ENCODE measurements at places on chromosomes 7 and 10.

GRCh38 chr7:46613551-46613950, 692.5 kb upstream of the IGFBP3 start:
- H3K4me3 ChIP-seq: no peak overlapping the region
- no peaks in the 10 kb centered on the region for H3K4me1 ChIP-seq
- H3K27ac ChIP-seq: no peak overlapping the region
- no peaks in the 10 kb centered on the region for H3K36me3 ChIP-seq
- no peak for DNase-seq
- H3K27me3 ChIP-seq: no peaks in the 10 kb centered on the region

- no peaks in the 10 kb centered on the region for H3K27me3 ChIP-seq
- no peak for DNase-seq
- H3K4me1 ChIP-seq: no peaks in the 10 kb centered on the region
These were observed 61.7 kb upstream of the RAB11FIP2 start for GRCh38 chr10:118108194-118109026.

GRCh38 chr10:71161425-71161824, 50.9 kb upstream of the UNC5B start:
- no peaks in the 10 kb centered on the region for H3K27me3 ChIP-seq
- H3K36me3 ChIP-seq: no peaks in the 10 kb centered on the region
- H3K4me1 ChIP-seq: no peaks in the 10 kb centered on the region
- no peak overlapping the region for H3K4me3 ChIP-seq
- DNase-seq: peak; percentile 43
- H3K27ac ChIP-seq: no peak overlapping the region

DNA sequence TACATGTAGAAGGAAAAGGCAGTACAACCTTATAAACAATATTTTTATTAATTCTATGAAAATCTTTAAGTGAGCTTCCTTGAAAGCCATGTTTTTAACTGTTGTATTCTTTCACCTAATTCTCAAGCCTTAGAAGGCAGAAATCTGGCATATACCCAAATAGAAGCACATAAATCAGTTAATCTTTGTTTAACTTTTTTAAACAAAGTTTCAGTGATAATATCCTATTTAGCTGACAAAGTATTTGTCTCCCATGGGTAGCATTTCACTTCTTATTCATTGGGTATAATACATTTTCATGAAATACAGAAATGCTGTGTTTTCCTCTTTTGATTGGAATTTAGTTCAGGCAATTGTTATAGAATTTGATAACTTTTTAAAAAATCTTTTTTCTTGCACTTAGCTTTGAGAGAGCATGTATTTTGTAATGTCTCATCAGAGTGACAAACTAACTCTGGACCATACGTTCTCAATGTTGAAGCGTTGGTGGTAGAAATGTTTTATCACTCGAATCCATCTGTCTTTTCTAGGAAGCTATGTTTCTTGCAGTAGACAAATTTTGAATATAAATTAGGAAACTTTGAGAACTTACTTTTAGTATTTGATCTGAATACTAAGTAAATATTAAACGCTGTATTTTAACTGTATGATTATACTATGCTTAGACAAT, 78.1 kb downstream of the CREM start:
- H3K27me3 ChIP-seq: no peaks in the 10 kb centered on the region
- no peaks in the 10 kb centered on the region for H3K4me1 ChIP-seq
- no peaks in the 10 kb centered on the region for H3K36me3 ChIP-seq
- H3K4me3 ChIP-seq: no peak overlapping the region
- no peak overlapping the region for H3K27ac ChIP-seq

GRCh38 chr10:111390813-111391563, 314.2 kb downstream of the ADRA2A start:
- H3K27ac ChIP-seq: no peak overlapping the region
- H3K36me3 ChIP-seq: no peaks in the 10 kb centered on the region
- no peak overlapping the region for H3K4me3 ChIP-seq
- DNase-seq: no peak

DNA sequence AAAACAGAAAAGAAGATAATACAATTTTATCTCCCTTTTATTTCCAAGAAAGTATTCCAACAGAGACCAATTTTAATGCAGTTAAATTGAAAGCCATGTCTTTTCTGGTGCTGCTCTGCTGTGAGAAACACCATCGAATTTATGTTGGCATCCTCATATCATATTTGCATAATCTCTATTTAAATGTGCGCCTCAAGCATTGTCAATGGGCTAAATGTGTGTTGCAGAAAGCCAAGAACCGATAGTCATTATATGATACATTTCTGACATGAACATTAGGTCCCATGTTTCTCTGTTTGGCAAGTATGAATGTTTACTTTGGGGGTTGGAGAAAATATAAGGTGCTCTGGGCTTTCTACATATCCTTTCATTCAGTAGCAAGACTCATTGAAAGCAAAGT, 1023.5 kb upstream of the CELF2 start:
- no peak for DNase-seq
- no peaks in the 10 kb centered on the region for H3K4me1 ChIP-seq
- H3K27ac ChIP-seq: no peak overlapping the region

DNA sequence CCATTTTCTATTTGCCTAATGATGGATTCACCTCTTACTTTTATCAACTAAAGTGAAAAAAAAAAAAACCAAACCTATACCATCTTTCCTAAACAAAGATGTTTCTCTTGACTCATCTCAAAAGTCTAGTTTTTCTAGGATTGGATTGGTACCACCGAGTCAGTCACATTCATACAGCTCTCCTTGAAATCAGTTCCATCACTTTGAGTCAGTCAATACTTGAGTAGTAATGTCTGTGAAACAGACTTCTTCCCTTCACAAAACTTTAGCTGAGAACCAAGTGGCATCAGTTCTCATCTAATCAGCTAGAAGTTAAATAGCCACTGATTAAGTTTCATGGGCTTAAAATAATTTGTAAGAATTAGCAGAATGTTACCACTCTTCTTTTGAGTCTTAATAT, 13.3 kb downstream of the CDK6 start:
- H3K4me1 ChIP-seq: no peaks in the 10 kb centered on the region
- H3K36me3 ChIP-seq: no peaks in the 10 kb centered on the region
- no peak overlapping the region for H3K27ac ChIP-seq
- no peak for DNase-seq

GRCh38 chr10:17430647-17431355, 23.6 kb downstream of the ST8SIA6 start:
- H3K27me3 ChIP-seq: no peaks in the 10 kb centered on the region
- DNase-seq: peak; percentile 81
- peaks cover 8% of the 10 kb centered on the region for H3K4me1 ChIP-seq

DNA sequence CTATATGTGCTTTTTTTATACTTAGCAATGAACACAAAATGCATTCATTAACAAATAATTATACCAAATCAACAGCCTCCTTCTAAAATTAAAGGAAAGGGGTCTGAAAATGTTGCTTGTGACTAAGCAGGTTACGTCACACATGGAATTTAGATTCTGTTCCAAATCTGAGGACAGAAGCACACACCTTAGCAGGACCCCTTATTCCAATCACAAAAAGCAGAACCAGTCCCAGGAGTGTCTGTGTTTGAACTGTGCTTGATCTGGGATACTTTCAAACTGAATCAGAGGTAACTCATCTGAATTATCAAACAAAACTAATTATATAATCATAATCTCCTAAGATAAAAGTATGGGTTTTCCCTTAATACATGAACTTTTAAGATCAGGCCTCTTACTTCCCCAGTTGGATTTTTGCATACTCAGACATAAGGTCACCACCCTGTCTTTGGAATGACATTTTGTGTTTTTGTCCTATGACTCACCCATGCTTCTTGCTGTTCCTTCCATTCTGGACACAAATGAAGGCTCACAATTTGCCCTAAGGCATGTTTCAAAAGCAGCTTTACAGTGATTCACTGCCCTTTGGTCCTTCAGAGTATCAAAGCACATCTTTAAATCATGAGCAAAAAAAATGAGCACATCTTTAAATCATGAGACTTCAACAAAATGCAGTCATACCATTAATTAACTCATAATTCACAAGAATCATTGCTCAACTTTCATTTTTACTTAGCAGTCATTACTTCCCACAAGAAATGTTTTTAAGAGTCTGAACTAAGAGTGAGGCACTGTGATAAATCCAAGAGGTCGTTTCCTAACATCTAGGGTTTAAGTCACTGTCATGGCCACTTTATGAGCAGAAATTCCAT, 35.5 kb downstream of the SEMA3C start:
- no peaks in the 10 kb centered on the region for H3K36me3 ChIP-seq
- H3K27ac ChIP-seq: no peak overlapping the region
- H3K4me1 ChIP-seq: no peaks in the 10 kb centered on the region
- DNase-seq: peak; percentile 79
- H3K4me3 ChIP-seq: no peak overlapping the region

DNA sequence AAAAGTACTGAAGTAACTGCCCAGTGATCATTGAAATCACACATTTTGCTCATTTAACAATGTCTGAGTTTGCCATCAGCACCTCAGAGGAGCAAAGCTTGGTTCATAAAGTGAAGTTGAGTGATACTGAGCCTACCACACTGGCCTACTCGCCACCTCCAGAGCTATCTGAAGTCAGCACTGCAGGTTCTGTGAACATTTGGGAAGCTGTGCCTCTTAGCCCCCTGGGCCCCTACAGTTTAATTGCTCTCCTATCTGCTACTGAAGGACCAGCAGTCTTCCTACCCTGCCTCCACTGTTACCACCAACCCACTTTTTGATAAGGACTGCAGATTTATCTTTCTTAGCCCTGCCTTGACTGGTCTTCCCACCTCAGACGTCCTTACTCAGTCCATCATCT, 2.0 kb upstream of the SEMA4G start:
- no peaks in the 10 kb centered on the region for H3K27me3 ChIP-seq
- no peak for DNase-seq
- H3K27ac ChIP-seq: no peak overlapping the region
- peaks cover 1% of the 10 kb centered on the region for H3K36me3 ChIP-seq

DNA sequence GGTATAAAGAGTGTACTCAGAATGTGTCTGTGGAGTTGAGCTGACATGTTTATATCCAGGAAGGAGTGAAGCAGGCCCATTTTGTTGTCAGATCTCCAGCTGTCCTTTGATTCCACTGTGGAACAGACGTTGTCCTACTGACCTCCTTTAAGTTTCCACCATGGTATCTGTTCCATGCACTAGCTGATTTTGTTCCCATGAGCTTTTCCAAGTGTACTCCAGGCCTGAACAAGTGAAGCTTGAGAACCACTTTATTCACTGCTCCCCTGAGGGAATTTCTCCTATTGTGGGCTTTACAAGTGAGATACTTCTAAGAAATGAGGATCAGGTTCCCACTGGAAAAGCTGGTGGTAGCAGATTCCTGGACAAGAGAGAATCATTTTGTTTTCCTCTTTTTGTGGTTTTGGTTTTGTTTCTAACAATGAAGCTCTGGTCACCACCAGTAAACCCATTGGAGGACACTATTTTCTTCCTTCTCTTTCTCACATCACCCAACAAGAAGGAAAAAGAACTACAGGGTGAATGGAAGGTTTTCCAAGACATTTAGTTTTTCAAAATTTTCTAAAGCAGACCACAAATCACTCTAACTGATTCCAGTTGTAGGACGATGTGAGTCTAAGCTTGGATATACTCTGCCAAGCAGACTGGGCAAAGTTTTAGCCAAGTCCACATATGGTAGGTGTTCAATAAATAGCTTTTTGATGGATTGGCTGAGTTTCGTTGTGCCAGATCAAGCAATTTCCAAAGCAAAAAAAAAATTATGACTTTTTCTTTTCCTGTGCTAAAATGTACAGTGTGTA, 144.2 kb downstream of the JCAD start:
- H3K27me3 ChIP-seq: no peaks in the 10 kb centered on the region
- H3K27ac ChIP-seq: no peak overlapping the region
- no peak overlapping the region for H3K4me3 ChIP-seq
- DNase-seq: no peak

- H3K27ac ChIP-seq: no peak overlapping the region
- no peaks in the 10 kb centered on the region for H3K27me3 ChIP-seq
- no peak overlapping the region for H3K4me3 ChIP-seq
- DNase-seq: no peak
These were observed 401.2 kb downstream of the RPS24 start for GRCh38 chr10:78434886-78435285.

DNA sequence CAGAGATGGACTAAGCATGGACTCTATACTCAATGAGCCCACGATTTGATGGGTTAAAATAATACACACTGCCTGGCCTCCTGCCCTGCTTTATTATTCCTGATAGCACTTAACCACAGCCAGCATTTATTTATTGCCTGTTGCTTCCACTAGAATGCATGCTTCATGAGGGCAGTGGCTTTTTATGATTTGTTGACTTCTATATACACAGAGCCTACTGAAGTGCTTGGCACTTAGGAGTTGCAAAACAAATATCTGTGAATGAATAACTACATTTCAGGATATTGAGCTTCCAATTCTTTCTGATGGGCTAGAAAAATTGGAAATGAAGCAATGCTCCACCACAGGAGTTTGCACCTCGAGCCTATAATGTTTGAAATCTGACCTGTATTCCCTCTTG, 513.6 kb upstream of the ZMIZ1 start:
- no peaks in the 10 kb centered on the region for H3K36me3 ChIP-seq
- H3K4me3 ChIP-seq: no peak overlapping the region
- DNase-seq: no peak
- no peaks in the 10 kb centered on the region for H3K27me3 ChIP-seq
- H3K4me1 ChIP-seq: peaks cover 17% of the 10 kb centered on the region
- no peak overlapping the region for H3K27ac ChIP-seq

GRCh38 chr10:7610651-7611389, 55.9 kb downstream of the ITIH5 start:
- peak; percentile 47 for DNase-seq
- H3K36me3 ChIP-seq: no peaks in the 10 kb centered on the region
- no peak overlapping the region for H3K27ac ChIP-seq
- H3K27me3 ChIP-seq: no peaks in the 10 kb centered on the region
- no peak overlapping the region for H3K4me3 ChIP-seq

DNA sequence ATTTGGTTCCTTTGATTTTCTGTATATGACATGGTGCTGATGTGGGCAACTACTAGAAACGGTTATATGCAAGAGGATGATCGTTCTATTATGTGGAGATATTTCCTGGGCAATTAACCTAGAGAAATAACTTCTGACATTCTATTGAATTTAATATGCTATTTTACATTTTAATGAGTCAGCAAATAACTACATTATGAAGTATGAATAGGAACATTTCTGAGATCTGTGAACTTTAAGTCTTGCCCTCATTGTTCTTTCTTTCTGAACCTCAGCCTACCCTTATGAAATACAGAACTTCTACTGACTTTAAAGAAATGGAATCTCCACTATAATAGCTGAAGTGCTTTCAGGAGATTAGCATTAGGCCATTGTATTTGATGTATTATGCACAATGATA, 59.6 kb downstream of the ZNF800 start:
- no peak overlapping the region for H3K4me3 ChIP-seq
- no peaks in the 10 kb centered on the region for H3K4me1 ChIP-seq
- no peaks in the 10 kb centered on the region for H3K36me3 ChIP-seq
- no peaks in the 10 kb centered on the region for H3K27me3 ChIP-seq

DNA sequence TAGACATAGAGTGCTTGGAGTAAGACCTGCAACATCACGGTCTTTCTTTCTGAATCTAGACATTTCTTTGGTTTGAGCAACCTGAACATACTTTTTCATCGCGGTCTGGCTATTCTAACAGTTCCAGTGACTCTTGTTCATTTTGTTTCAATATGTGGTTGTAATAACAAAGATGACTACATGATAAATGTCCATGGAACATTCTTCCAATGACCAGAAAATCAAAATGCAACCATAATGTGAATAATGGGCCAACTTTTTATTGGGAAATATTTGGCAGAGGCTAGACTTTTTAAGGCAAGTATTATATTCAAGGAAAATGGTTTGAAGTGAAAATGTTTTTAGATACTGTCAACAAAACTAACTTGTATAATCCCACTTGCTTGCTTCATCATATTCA, 282.5 kb downstream of the INHBA start:
- H3K4me1 ChIP-seq: no peaks in the 10 kb centered on the region
- no peaks in the 10 kb centered on the region for H3K36me3 ChIP-seq
- H3K27ac ChIP-seq: no peak overlapping the region
- H3K4me3 ChIP-seq: no peak overlapping the region
- H3K27me3 ChIP-seq: no peaks in the 10 kb centered on the region

Data from mesendoderm (in vitro differentiated cells).